ENCODE measurements at places on chromosomes 3 and 15.
A peak's percentile ranks its signal among the peaks of the same experiment; 100 is the strongest.

DNA sequence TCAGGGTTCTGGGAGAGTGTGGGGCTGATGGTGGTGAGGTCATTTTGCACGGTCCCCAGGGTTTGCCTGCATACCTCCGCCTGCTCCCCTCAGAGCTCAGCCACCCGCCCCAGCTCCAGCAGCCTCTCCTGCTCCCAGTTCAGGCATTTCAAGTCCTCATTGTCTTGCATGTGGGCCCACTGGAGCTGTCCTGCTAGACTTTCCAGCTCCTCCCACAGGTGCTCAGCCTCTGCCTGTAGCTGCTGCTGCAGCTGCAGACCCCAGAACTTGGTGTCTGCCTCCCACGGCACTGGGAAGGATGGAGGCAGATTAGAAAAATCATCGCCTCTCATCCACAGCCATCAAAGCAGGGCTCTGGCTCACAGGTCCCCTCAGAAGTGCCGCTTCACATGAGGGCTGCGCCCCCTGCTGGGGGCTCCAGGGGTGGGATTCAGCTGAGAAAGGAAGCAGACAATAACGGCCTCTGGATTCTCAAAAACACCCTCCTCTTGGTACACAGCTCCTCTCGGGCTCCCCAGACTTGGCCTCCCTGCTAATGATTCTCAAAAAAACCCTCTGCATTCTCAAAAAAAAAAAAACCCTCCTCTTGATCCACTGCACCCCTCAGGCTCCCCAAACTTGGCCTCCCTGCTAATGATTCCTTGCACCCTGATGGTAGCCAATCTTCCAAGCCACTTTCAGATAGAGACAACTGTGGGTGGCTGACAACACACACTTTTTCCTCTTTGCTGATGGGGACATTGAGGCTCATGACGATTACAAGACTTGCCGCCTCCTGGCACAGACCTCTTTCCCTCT, 89.3 kb upstream of the C2CD4B start:
- peak; percentile 54 for DNase-seq

- peak; percentile 78 for DNase-seq
Observed at GRCh38 chr15:48389691-48390143, 58.5 kb downstream of the DUT start.

DNA sequence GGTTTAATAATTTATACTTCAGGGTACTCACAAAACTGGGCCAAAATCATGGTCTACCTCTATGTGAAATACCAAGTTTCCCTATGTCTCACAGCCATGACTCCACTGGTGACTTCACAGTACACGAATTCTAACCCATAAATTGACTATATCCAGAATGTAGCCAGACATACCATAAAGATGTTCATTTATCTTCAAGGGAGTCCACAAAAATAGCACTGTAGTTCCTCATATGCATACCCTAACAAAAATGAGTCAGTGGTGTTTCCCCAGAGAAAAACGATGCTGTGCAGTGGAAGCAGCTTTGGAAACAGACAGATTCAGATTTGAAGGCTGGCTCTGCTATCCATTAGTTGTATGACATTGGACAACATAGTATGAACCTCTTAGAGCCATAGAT, 438.8 kb downstream of the FHIT start:
- DNase-seq: no peak

DNA sequence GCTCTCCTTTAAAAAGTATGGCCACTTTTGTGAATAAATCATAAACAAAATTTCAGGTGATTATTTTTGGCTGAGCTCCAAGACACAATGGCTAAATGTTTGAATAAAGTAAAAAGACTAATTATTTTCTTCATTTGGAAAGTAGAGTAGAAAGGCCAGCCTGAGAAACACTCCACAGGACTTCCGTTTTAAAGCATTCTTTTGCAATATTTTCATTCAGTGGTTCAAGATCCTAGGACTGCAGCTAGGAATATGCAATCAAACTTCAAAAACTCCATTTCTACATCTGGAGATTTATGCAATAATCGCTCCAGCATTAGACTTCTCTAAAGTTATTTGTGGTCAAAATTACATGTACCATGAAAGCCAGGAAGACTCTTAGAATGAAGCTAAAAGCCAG, 62.8 kb downstream of the MECOM start:
- no peak for DNase-seq

DNA sequence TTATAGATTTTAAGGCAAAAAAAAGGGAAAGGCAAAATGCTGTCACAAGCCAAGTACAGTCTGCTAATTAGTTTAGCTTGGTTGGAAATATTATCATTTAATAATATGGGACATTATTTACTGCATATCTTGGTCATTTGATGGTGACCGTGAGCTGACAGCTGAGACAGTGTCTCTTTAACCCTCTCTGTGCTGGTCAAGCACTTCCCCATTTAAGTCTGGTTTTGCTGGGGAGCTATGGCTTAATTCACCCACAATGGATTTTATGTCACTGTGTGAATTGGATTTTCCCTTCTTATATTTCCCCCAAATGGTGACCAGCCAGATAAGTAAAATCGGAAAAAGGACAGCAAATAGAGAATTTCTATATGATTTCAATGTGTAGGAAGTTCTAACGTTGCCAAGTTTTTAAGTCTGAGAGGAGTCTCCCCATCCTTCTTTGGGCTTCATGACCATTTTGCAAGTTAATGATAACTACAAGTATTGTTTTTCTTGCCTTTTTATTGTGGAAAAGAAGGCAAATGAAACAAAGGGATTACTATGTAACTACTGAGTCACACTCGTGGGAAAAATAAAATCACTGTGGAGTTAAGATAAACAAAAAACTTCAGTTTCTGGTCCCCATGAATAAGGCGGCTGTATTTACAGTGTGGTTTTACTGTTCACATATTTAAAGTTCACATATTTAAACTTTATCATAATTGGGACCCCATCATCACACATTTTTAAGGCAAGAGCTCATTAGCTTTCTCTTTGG, 373.5 kb downstream of the NR2F2 start:
- DNase-seq: no peak

GRCh38 chr3:161274691-161275298, 53.7 kb downstream of the NMD3 start:
- no peak for DNase-seq

- no peak for DNase-seq
Observed at GRCh38 chr3:34377961-34378360, 579.5 kb downstream of the PDCD6IP start.

- no peak for DNase-seq
Observed at GRCh38 chr3:47817609-47818008, 14.7 kb downstream of the DHX30 start.

DNA sequence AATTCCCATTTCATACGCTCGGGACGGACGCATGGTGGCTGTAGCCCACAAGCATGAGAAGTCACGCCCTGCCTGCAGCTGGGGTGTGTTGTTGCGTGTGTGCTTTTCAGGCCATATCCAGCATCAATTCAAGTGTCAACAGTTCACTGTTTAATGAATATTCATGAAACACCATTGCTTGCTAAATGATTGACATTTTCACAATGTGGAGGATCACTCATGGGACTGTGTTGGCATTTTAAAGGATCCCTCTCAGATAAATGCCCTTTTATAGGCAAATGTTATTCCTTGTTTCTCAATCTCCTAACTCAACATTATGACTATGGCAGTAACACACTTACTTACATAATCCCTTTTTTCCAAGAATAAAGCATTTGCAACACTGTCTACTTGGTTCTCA, 511.3 kb downstream of the GABRG3 start:
- DNase-seq: no peak

GRCh38 chr3:188051801-188052168, 102.2 kb upstream of the LPP start:
- DNase-seq: no peak

- peak; percentile 83 for DNase-seq
Observed at GRCh38 chr3:171972871-171973348, 66.5 kb upstream of the FNDC3B start.

GRCh38 chr3:178584722-178585380, 48.6 kb downstream of the KCNMB2 start:
- DNase-seq: peak; percentile 46

DNA sequence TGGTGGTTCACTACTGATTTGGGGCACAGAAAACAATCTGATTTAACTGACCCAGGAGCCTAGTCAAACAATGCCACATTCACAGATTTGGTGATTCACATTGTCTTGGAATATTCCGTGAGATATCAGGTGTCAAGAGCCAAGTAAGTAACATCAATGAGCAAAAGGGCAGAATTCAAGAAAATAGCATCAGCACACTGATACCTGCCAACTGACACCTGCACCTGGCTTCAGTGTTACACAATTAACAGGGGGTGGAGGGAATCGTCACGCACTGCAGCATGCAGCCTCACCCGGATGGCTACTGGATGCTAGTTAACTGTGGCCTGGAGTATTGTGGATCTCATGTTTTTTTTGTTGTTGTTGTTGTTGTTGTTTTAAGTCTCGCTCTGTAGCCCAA, 17.6 kb downstream of the CCNL1 start:
- no peak for DNase-seq

DNA sequence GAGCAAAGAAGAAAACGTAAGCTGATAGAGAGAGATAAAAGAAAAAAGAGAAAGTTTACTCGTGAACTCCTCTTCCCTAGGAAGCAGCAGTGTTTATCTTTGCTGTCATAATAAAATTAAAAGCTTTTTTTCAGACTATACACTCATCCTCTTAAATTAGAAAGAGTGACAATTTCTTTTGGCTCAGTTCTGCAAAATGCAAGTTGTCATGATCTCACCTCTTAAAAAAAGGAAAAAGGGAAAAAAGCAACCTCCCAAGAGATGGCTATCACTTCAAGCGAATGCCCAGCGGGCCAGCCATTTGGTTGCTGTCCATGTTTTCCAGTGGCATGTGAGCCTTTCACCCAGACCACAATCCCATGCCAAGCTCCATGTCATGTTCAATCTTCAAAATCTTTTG, 7.0 kb upstream of the THBS1 start:
- no peak for DNase-seq

DNA sequence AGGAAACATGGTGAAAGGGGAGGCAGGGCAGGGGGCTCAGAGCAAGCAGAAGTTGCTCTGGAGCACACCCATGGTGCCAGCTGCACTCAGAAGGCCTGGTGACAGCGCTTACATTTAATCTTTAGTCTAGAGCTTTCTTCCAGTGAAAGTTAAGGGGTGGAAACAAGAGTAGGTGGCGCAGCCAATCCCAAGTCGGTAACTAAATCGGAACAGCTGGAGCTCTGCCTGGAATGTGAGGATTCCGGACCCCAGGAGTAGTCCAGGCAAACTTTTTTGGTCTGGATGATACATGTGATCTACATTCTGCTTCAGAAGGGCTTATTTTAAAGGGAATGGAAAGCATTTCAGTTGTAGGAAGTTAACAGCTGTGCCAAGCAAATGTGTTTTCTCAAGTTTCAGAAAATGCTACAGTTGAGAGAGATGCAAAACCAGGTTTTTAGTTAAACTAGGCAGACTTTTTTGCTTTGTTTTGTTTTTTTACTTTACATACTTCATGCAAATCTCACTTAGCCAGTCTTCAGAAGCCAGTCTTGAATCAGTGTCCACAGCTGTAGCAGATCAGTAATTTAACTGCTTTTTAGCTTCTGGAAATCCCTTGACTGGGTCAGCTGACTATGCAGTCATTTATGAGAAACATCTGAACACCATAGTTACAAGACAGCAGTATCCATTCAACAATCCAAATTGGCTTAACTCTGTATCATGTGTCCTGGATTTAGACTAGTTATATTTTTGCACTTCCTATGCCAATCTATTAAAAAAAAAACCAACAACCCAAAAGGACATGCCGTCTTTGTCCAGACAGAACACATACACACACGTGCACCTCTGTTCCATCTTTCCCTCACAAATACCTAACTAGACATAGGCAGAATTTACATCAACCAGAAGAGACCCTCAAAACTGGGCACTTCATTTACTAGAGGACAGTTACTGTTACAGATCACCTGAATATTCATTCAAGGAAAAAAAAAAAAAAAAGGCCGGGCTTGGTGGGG, 33.2 kb downstream of the ZNF106 start:
- DNase-seq: peak; percentile 94

- no peak for DNase-seq
Observed at GRCh38 chr3:120198305-120198878, 86.6 kb downstream of the GPR156 start.

DNA sequence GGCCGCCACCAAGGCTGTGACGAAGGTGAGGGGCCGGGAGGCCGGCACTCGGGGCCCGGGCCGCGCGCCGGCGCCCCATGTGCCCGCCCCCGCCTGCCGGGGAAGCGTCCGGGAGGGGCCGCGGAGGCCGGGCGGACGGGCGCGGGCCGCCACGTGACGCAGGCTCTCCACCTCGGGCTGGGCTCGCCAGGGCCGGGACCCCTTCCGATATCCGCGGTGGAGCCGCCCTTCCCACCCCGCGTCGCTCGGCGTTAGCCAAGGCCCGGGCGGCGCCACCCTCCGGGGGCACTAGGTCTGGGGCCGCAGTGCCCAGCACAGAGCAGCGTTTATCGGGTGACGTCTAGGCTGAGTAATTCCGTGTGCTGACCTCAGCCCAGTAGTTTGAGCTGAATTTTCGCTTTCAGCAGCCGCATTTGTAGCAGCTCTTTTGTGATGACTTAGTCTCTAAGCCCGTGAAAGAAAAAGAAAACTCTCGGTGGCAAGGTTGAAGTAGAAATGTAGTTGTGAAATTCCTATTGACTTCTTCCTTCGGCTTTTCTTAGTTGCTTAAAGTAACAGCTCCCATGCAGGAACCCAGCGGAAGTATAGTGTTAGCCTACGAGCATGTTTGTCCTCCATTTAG, 885 bp downstream of the CDV3 start:
- peak; percentile 78 for DNase-seq

GRCh38 chr15:63519548-63520178, 15.3 kb downstream of the USP3 start:
- no peak for DNase-seq

GRCh38 chr3:112514527-112515128, 15.4 kb upstream of the BTLA start:
- DNase-seq: no peak

DNA sequence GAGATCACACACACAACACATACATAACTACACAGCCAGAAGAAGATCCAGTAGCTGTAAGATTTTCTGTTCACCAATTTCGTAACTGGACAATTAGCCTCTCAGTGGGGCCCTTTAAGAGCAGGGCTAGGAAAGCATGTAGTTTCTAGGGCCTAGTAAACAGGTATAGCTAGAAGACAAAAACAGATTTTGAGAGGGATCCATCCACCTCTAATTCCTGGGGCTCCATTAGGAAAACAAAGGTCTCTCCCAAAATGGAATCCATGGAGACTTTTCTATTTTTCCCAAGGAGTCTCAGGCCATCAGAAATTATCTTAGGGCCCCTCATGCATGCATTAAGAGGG, 10.5 kb downstream of the KIF15 start:
- DNase-seq: no peak

- DNase-seq: peak; percentile 87
Observed at GRCh38 chr15:69058830-69059556, 44.5 kb downstream of the NOX5 start.
